Mammary epithelial cell (primary cell): ENCODE measurements at places on chromosomes 12 and 14. TPM values are rescaled to one million over a fixed set of nuclear protein-coding genes. Genes with fewer than 3 reads are reported as not detected.

The CEBPE gene
- total RNA-seq = not detected

The ITPR2 gene
- total RNA-seq = 23.1 and 25.6 TPM in 2 replicates

The KCNC2 gene
- not detected for total RNA-seq

The HNRNPC gene
- 576 and 737 TPM in 2 replicates for total RNA-seq

The NDRG2 gene
- total RNA-seq = 3.0 and 4.4 TPM in 2 replicates

The ZDHHC17 gene
- total RNA-seq = 22.8 and 28.8 TPM in 2 replicates

The BICDL1 gene
- total RNA-seq = 12.7 and 14.8 TPM in 2 replicates

The NELL2 gene
- not detected in 2 replicates for total RNA-seq

The GSC gene
- not detected in 2 replicates for total RNA-seq

The MYG1 gene
- 61.9 and 69.1 TPM in 2 replicates for total RNA-seq

The EML1 gene
- 4.2 TPM for total RNA-seq

The PTPN21 gene
- total RNA-seq = 10.0 TPM

The RNF212B gene
- total RNA-seq = not detected

The VRTN gene
- total RNA-seq = not detected in 2 replicates

The RHEBL1 gene
- total RNA-seq = 1.0 TPM

The TAS2R8 gene
- total RNA-seq = 0.50 TPM

The DCAF11 gene
- 38.4 and 48.9 TPM in 2 replicates for total RNA-seq

The LRRIQ1 gene
- total RNA-seq = 2.2 TPM

The ESPL1 gene
- 6.8 and 19.7 TPM in 2 replicates for total RNA-seq

The RAB2B gene
- 17.6 and 22.7 TPM in 2 replicates for total RNA-seq

The RAD9B gene
- 2.5 TPM for total RNA-seq

The BHLHE41 gene
- 19.2 TPM for total RNA-seq

The MAP4K5 gene
- 67.6 and 75.8 TPM in 2 replicates for total RNA-seq

The LRRK2 gene
- total RNA-seq = 0.24 and 0.28 TPM in 2 replicates

The COX14 gene
- 51.3 and 56.6 TPM in 2 replicates for total RNA-seq

The RFX4 gene
- total RNA-seq = not detected

The GZMB gene
- not detected in 2 replicates for total RNA-seq

The STON2 gene
- 327 TPM for total RNA-seq
